ENCODE measurements at places on chromosomes 5 and 9. TPM values are rescaled to one million over a fixed set of nuclear protein-coding genes. Genes with fewer than 3 reads are reported as not detected.

The PCDHGC4 gene
- not detected for total RNA-seq

The PIP5K1B gene
- total RNA-seq: not detected

The CARD9 gene
- total RNA-seq: 1.3 TPM

The MORN5 gene
- total RNA-seq: not detected

The ANKRD20A1 gene
- 1.8 TPM for total RNA-seq

The LCP2 gene
- total RNA-seq: not detected

The PLAC8L1 gene
- not detected for total RNA-seq

The GRIN3A gene
- total RNA-seq: not detected

The SH3RF2 gene
- 2.9 TPM for total RNA-seq

The RORB gene
- total RNA-seq: not detected

The SLC45A2 gene
- total RNA-seq: not detected

All from A549 treated with Mapracorat at 1 μM for 4 hours (cell line).